ENCODE measurements at places on chromosomes 6 and 20.

GRCh38 chr6:167951781-167952511 is 45.5 kb upstream of the KIF25 start:
- no peak for DNase-seq

GRCh38 chr20:35663516-35664465 is 909 bp downstream of the CPNE1 start:
- DNase-seq, result no peak

- DNase-seq, result no peak
Measured at GRCh38 chr20:57130160-57130772, 136.2 kb downstream of the BMP7 start.

DNA sequence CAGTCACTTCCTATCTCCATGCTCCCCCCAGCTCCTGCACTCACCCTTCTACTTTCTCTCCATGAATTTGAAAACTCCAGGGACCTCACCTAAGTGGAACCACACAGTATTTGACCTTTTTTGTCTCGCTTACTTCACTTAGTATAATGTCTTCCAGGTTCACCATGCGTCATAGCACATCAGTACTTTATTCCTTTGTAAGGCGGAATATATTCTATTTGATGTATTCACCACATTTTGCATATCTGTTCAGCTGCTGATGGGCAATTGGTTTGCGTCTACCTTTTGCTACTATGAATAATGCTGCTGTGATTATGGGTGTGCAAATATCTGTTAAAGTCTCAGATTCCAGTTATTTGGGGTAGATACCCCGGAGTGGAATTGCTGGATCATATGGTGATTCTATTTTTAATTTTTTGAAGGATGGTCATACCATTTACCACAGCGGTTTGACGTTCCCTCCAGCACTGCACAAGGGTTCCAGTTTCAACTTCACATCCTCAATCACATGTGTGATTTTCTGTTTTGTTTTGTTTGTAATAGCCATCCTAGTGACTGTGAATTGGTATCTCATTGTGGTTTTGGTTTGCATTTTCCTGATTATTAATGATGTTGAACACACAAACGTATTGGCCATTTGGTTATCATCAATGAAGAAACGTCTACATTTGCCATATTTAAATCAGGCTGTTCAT is 20.3 kb upstream of the SYNDIG1 start:
- DNase-seq, result no peak

DNA sequence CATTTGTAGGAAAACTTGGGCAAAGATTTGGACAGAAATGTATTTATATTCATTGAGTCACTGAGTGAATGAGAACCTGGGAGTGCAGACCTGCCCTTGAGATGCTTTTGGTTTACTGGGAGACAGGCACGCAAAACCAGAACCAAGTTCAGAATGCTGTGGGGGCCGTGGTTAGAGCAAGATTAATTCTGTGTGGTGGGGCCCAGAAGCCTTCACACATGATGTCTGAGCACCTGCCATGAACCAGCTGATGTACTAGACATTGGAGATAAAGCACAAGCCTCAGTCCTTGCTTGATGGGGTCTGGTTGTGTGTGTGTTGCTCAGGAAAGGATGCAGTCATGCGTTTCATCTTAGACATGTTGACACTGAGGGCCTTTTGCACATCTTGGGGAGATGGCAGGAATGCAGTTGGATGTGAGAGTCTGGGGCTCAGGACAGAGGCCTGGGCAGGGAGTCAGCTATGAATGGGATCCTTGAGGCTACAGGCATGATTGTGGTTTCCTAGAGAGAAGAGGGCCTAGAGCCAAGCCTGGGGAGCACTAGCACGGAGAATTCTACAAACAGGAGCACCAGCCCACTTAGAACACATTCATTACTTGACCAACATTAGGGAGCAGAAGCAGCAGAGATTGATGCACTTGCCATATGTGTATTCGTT is 114.3 kb upstream of the TMEM181 start:
- no peak for DNase-seq

- no peak for DNase-seq
Measured at GRCh38 chr20:24727795-24728194, 221.3 kb upstream of the CST7 start.

GRCh38 chr6:30364591-30364990 is 19.6 kb downstream of the RPP21 start:
- DNase-seq, result no peak

DNA sequence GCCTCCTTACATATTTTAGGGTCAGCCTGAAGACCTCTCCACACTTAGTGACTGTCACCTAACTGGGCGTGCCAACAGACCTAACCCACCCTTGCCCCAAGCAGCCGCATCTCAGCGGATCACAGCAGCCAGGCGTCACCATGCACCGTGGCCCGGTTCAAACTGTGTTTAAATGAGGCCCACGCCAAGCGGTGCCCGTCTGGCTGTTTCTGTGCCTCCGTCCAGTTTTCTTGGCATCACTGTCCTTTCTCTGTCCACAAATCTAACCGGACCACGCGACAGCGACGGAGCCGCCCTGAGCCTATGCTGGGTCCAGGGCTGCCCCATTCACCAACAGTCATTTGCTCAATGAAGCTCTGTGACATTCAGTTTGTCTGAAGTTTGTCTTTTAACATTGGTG is 393.3 kb downstream of the THBS2 start:
- no peak for DNase-seq

DNA sequence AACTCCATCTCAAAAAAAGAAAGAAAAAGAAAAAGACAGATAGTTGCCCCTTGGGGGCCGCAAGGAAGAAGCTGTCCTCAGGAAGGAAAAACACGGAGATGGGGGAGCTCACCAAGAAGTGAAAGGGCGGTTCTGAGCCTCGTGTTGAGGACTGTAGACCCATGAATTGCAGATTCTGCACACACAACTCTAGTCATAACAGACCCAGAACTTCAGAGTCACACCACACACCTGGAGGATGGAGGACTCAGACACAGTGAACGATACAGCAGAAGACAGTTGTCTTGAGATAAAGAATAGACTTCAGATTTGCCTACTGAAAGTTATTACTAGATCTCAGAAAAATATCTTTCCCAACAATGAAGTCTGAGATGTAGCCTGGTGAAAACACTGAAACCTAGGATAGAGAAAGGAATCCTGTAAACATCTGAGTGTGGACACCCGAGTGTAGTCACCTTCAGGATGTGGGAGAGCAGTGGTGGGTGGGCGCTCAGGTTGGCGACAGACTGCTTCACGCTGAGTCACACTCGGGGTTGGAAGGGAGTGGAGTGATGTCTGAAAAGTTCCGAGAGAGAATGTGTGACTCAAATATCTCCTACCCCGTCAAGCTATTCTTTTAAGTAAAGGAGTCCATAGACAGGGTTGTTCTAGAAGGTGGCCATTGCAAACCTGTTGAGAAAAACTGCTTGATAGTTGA is 88.1 kb downstream of the MAP3K4 start:
- DNase-seq, result peak; percentile 33

DNA sequence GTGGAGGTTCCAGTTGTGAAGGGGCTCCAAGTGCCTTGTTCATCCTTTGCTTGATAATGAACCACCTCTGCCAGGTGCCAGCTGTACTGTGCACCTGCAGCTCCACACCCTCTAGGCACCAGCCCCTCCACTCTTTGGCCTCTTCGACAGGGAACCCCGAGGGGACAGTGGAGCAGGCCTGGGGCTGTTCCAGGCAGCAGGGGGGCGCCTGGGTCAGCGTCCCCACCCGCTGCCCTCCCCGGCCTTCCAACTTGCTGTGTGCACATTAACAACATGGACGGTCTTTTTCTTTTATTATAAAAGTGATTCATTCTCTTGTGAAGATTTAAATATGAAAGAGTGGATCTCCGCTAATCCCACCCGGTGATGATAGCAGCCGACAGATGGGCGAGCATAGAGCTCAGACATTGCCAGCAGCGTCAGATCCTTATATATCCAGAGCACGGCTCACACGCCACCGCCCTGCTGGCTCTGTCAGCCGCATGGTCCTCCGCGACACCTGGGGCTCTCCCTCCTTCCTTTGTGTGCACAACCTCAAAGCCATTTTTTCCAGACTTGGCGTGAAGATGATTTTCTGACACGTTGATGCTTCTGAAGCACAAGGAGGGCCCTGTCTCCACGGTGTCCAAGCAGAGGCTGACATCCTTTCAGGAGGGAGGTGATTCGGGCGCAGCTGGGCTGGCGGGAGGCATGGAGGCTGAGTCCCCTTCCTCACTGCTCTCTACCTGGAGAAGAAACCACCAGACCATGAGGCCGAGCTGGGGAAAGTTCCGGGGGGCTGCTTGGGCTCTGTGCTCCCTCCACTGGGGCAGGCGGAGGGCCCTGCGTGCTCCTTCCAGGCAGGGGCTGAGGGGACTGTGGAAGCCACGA is 22.2 kb upstream of the MRGBP start:
- no peak for DNase-seq

DNA sequence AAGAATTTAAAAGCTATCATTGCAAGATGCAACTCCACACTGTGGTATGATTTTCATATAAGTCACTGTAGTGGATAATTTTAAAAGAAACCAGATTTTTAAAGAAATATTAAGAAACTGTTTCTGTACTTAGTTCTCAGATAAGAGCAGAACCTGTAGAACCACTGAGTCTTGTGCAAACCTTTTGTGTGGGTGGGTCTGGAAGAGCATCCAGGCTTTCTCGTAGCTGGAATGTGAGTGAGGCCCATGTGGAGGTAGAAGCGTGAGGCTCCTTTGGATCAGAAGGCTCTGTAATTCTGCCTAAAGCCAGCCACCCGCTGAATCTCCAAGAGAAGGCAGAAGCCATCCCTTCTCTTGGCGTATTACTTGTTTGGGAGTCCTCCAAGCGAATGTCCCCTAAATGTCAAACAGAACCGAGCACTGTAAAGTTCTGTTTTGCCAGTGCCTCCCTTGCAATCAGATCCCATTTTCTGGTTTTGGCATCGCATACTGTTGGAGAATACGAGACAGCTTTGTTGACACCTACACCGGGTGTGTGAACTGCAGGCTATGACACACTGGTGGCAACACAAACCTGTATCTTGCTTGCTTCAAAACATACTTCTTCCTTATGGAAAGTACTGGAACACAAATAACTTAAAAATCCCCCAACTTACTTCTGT is 188.7 kb downstream of the FOXC1 start:
- DNase-seq, result no peak

GRCh38 chr6:116072368-116072767 is 11.7 kb upstream of the FRK start:
- no peak for DNase-seq

GRCh38 chr6:31730631-31731086 is 1.6 kb upstream of the DDAH2 start:
- DNase-seq, result no peak

DNA sequence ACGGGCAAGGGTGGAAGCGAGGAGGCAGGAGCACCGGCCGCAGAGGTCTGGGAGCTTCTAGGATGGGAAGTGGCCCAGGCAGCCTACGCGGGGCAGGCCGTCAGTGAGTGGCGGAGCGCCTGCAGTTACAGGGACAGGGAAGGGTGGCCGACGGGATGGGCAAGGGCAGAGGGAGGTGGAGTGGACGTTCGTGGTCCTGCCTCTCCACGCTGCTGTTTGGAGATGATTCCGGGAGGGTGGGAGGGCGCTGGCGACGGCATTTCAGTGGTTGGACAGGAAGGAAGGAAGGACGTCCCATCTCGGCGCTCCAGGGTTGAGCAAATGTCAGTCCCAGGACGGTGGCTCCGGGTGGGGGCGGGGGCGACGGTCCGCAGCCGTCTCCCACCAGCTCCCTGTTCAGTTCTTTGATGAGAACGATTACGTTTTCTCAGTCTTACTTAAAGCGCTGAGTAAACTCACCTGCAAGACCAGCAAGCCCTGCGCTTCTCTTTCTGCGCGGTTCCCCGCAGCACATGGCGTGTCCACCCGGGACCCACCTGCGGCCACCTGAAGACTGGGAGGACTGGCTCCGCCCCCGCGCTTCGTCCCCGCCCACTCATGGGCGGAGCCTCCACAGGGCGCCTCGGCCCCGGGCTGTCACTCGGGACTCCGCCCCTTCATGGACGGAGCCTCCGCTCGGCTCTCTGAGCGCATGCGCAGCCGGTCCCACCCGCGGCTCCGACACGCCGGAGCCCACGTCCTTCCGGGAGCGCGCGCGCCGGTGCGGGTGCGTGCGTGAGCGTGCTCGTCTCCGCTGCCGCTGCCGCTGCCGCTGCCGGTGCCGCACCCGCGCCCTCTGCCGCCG is at the start of gene DNAJC5:
DNAJC5 (plus strand) TSS at position 769 of the 844 bp plus-strand sequence. CDS start 33,220 bp downstream, outside the sequence.
- peak; percentile 97 for DNase-seq

GRCh38 chr20:39081255-39081654 is 119.1 kb downstream of the DHX35 start:
- DNase-seq, result peak; percentile 71

DNA sequence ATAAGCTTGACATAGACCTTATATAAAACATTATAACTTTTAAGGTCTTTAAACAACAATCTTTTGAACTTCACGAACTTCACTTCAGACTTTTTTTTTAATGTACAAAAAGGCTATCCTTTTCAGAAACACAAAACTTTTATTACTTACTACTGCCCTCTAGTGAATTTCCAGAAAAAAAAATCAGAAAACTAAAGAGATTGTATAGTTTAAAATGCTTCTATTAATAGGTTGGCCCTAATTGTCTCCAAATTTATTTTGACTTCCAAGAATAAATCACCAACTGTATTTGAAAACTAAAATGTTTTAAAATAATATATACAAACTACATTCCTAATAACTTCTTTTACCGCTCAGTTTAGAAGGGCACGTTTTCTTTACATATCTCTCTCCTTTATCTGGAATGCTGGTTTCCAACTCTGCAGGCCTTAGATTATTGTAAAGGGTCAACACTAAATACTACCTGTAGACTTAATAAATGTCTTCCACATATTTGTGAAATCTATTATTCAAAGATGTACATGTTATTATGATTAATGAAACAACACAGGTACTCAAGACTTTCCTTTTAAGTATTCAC is 66.8 kb downstream of the LMBRD1 start:
- no peak for DNase-seq

GRCh38 chr20:17391127-17391771 is 139.9 kb downstream of the BFSP1 start:
- DNase-seq, result no peak

DNA sequence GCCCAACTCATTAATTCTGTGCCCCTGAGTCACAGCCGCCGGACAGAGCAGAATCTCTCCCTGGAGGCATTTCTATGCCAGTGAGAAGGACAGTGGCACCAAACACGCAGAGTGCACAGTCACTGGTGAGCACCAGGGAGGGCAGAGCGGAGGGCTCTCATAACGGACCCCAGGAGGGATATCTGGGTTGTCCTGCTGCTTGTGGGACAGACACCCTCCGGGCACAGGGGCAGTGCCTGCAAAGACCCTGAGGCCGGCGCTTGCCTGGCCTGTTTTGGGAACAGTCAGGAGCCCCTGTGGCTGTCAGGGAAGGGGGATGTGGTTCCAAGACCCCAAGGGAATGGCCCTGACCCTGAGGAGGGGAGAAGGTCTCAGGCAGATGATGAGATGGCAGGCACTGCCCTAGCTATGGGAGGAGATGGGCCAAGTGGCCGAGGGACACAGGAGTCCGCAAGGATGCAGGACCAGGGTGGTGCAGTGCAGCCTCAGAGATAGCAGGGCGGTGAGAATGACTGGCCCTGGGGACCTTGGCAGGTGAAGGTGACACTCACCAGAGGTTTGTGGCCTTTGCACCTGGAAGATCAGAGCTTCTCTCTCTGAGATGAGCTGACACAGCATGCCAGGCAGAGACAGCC is 270.8 kb downstream of the SMOC2 start:
- no peak for DNase-seq

DNA sequence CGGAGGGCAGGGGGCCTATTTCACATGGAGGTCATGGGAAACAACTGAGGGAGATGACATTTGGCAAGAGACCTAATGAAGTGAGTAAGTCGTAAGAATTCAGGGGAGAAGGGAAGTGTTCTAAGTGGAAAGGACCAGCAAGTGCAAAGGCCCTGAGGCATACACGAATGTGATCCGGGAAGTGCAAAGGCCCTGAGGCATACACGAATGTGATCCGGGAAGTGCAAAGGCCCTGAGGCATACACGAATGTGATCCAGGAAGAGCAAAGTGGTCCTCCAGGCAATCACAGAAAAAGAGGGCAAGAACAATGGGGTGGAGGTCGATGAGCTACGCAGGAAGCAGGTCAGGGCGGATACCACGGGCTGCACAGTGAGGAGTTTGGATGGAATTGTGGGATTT is 24.2 kb upstream of the EXOC2 start:
- no peak for DNase-seq
